ENCODE measurements at places on chromosomes 1 and 21.

- DNase-seq, result no peak
These were observed 90.4 kb downstream of the INTS7 start for GRCh38 chr1:211944733-211945500.

DNA sequence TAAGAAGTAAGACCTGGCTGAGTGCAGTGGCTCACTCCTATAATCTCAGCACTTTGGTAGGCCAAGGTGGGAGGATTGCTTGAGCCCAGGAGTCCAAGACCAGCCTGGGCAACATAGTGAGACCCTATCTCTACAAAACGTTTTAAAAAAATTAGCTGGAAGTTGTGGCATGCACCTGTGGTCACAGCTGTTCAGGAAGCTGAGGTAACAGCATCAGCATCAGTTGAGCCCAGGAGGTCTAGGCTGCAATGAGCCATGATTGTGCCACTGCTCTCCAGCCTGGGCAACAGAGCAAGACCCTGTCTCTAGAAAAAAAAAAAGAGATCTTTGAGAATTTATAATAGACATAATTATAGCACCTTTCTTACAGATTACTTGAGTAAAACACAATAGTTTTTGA is 36.0 kb downstream of the AGL start:
- DNase-seq, result no peak

GRCh38 chr21:32554832-32555638 is 30.3 kb downstream of the TCP10L start:
- no peak for DNase-seq

DNA sequence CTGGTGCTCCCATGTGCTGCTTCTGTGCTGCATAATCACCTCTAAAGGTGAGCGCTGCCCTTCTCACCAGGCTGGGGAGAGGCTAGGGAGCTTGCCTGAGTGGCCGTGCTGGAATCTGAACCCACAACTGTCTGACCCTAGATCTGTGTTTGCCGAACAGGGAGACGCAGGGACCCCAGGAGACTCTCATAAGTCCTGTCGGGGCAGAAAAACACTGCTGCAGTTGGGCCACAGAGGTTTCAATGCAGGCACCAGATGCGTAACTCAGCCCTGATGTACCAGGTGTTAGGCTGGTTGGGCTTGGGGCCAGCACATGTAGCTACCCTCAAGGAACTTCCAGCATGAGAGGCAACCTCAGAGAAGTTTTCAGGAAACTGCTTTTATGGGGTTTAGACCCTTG is 49.5 kb upstream of the DMRTB1 start:
- DNase-seq, result no peak

DNA sequence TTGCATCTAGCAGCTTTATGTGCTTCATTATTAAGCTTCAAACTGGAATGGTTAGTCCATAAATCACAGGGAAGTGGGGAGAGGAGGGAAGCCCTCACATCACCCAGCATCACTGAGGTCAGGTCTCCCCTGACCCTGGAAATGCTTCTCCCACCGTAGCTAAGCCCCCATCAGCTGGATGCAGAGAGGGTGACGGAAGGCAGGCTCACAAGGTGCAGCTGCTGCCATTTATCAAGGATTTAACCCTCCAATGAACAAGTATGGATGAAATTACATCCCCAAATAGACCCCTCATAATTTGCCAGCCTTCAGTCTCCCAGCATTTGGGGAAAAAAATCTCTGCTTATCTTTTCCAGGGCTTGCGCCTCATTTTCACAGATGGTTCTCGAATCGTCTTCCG is 60.8 kb downstream of the PGM1 start:
- no peak for DNase-seq

- DNase-seq, result no peak
These were observed 37.3 kb upstream of the COL6A2 start for GRCh38 chr21:46060596-46061061.

- DNase-seq, result no peak
These were observed 92.5 kb upstream of the ADGRL2 start for GRCh38 chr1:81708250-81708649.

DNA sequence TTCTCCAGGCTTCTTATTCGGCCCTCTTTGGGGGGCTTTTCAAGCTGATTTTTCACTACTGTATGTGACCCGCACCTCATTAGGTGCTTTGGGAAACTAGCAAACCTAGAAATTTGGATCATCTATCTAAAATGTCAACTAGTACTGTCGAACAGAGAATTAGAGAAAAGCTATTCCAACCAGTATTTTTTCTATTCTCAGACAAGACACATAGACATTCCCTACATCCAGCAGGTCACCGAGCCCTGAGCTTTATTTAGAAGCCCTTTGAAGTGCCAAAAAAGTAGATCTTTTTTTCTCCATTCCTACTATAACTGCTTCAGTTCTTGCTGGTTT is 310 bp upstream of the SSR2 start:
- DNase-seq, result no peak

DNA sequence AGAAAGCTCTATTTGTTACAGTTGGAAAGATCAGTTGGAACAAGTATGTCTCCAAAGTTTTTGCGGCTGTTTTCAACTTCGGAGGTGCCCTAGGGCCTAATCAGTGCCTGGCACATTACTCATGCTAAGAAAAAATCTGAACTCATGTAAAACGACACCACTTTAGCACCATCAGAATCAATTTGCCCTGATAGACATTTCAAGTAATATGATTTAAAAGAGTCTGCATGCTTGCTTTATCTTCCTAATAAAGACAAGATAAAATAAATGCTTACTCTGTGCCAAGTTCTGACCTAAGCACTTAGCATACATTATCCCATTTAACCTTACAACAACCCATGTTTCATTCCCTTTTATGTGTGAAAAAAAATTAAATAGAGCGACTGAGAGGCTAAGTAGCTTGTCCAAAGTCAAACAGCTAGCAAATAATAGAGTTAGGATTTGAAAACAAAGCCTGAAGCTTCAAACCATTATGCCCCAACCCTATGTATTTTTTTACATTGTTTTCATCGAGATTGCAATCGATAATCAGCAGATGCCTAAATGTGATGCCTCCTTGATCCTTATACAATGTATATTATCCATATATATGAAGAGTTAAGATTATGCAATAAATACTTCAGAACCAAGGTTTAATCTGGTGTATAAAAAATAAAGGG is 91.3 kb downstream of the DENND1B start:
- no peak for DNase-seq

GRCh38 chr1:160407839-160408801 is 7.8 kb downstream of the VANGL2 start:
- no peak for DNase-seq

DNA sequence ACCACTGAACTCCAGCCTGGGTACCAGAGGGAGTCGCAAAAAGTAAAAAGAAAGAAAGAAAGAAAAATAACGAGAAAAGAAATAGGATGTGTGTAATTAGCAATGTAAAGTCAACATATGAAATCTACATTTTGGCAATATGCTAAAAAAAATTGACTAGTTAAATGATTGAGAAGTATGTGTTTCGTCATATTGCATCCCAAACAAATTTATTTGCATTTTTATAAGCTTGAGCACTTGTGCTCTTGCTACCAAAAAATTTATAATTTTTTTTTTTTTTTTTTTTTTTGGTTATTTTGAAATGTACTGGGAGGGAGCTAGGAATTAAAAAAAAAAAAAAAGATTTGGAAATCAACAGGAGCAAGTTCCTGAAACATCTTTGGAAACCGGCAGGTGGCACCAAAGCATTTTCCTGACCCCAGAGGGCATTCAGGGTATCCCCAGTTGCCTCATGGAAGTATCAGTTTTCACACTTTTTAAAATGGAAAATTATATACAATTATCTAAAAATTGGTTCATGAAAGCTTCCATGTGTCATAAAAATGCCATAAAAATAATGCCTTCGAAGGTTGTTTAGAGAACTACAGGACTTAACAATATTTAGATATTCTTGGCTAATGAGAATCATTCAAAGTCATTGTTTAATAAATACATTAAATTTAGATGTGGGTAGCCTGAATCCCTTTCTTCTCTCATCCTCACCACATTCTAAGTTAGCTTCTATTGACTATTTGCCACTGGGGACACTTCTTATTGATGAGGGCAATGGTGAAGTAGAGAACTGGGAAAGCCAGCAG is 4.8 kb upstream of the HEATR1 start:
- DNase-seq, result peak; percentile 33

DNA sequence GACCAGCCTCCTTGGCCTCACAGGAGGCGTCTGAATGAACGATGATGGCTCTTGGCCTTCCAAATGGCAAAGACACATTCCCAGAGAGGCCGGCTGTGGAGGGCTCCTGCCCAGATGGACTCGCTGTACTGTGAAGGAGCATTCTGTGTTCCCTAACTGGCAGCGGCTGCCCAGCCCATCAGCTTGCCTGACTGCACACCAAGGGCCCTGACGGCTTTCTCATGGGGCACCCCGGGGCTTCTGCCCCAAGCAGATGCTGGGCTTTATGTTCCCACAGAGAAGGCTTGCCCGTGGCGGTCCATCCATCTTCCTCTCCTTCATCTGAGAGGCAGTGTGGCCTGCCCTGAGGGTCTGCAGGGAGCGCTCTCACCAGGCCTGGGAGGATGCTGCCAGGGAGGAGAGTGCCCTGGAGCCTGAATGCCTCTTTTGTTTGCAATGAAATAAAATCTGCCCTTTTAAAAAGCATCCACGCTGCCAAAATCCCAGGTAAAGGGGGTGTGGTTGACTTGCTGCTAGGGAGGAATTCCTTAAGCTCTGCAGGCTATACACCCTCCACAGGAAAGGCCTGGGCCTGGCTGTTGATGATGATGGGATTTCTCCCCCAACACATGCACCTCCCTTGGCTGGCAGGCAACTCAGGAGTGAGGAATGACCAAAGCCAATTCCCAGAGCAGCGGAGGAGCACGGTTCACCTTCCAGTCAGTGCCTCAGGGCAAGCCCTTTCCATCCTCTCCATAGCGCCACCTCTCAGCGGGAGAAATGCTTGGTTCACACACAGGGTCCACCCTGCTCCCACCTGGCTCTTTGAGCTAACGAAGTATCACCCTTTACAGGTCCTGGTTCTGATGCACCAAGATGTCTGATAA is 84.6 kb upstream of the SSX2IP start:
- DNase-seq, result no peak

GRCh38 chr1:192268468-192269052 is 48.2 kb upstream of the RGS21 start:
- DNase-seq, result no peak

- DNase-seq, result no peak
These were observed 161.7 kb downstream of the PBX1 start for GRCh38 chr1:164720440-164721227.

DNA sequence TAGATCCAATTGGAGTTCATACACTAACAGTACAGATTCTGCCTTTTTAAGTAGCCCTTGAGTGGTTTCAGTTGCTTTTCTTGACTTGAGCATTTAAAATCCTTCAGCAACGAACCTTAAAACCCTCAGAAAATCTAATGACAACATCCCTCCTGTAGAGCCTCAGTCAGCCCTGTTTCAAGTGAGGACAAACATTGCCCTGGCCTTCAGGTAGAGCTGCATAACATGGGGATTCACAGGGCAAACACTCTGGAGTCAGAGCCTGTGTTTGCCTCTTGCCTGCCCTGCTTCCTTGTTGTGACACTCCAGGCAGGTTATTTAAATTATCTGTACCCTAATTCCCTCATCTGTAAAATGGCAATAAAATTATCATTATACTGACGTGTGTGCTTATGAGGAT is 96.1 kb upstream of the KCNA3 start:
- DNase-seq, result no peak

DNA sequence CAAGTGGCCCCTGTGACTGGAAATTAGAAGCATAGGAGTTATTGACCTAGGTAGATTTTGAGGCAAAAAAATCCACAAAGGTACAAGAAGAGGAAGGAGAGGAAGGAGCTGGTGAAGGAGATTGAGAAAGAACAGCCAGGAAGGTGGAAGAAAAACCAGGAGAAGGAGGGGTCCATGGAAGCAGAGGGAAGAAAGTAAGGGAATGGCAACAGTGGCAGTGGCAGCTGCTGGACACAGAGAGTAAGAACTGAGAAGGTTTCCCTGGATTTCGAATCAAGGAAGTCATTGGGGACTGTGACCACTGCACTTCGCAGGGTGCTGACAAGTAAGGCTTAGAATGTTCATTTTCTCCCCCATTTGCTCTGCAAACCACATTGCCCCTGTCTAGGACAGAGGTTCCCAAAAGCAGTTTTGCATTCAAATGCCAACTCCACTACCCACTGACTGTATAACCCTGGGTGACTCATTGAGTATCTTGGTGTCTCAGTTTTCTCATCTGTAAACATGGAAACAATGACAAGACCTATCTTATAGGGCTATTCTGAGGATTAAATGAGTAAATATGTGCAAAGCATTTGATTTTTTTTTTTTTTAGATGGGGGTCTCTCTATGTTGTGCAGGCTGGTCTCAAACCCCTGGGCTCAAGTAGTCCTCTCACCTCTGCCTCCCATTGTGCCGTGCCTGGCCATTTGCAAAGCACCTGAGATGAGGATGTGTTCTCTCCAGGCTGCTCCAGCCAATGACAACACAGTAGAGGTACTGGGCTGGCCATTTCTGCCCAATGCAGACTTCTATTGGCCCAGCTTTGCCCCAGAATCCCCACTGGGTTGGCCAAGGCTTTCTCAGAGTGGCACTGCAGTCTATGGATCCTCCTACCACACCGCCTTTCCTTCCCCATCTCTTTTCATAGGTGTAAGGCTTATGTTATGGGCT is 9.3 kb upstream of the CAPN2 start:
- no peak for DNase-seq

DNA sequence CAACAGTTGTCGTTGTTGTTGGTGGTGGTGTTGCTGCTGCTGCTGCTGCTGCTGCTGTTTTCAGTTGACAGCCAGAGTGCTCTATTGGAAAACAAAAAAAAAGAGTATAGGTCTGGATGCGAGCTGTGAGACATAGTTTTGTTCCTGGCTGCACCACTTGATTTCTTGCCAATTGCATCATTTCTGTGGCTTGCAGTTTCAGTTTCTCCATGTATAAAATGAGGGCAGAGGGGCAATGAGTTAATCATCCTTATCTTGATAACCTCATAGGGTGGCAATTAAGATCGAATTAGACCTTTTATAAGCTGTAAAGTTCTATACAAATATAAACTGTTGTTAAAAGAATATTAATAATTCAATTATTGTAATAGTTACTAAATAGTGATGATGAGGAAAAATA is 156.7 kb downstream of the DMRTA2 start:
- DNase-seq, result no peak

- no peak for DNase-seq
These were observed 212.5 kb downstream of the NPHP4 start for GRCh38 chr1:5779608-5780323.

GRCh38 chr1:236850077-236850979 is 55.2 kb downstream of the MTR start:
- DNase-seq, result no peak

DNA sequence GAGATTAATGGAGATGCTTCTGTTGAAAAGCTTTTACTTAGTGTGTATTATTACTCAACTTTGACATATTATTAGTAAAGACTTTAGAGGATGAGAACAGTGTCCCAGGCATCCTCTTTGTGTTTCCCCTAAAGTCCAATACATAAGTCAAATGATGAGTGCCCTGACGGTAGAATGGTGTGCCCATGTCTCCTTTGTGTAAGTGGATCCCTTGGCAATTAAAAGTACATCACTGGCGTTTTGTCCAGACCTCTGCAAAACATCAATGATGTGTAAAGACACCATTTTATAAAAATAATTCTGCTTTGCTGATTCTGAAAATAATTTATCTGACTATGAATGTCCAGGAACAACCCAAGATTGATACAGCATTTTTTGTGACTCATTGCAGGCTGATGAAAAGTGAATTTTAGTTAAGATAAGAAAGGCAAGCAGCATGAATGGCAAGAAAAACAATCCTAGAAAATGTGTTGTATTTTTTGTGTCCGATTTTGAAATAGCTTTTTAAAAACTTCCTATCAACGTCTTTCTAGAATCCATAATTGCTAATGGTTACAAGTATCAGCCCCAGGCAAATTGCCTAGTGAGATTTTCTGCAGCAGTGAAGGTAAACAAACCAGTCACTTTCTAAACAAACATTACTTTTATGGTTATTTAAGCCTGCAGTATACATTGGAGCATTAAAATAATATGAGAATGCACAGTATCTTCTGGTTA is 251.5 kb downstream of the PTPRC start:
- DNase-seq, result no peak

All from AML-193 (cell line).